Stomach (tissue), 19 donors: ENCODE measurements at places on chromosomes 7 and 10. TPM values are rescaled to one million over a fixed set of nuclear protein-coding genes. Genes with fewer than 3 reads are reported as not detected.

- H3K36me3 ChIP-seq, result no peaks in the 10 kb centered on the region
- H3K4me1 ChIP-seq, result no peaks in the 10 kb centered on the region
- H3K27ac ChIP-seq, result no peak overlapping the region
- no peak overlapping the region for H3K4me3 ChIP-seq
- no peak for DNase-seq
- peaks cover under 1% of the 10 kb centered on the region for H3K27me3 ChIP-seq
Measured at GRCh38 chr7:25594728-25595127, 366.4 kb upstream of the NPVF start.

GRCh38 chr7:156522801-156523200 lies 117.8 kb upstream of the RNF32 start:
- no peak for DNase-seq
- H3K4me1 ChIP-seq, result no peaks in the 10 kb centered on the region
- H3K36me3 ChIP-seq, result no peaks in the 10 kb centered on the region
- H3K27me3 ChIP-seq, result no peaks in the 10 kb centered on the region

DNA sequence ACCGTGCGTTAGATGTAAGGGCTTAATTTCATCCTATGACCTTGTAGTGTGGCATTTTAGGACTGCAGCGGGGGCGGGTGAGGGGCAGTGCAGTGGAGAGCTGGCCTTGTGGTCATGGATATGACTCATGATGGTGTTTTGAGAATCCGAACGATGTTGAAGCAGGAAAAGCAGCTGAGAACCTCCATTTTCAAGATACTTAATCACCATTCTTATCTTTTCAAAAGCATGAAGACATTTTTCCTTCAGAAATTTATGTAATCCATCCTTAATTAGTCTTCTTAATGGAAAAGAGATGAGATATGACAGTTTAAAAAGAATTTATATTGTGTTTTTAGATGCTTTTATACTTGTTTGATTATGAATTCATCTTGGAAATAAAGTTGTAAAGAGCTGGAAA lies 9.6 kb downstream of the ATP5F1C start:
- DNase-seq, result no peak
- H3K27me3 ChIP-seq, result no peaks in the 10 kb centered on the region

- H3K27me3 ChIP-seq, result no peaks in the 10 kb centered on the region
- no peak overlapping the region for H3K27ac ChIP-seq
- DNase-seq, result no peak
- no peak overlapping the region for H3K4me3 ChIP-seq
- H3K36me3 ChIP-seq, result no peaks in the 10 kb centered on the region
Measured at GRCh38 chr7:86951895-86952294, 107.6 kb downstream of the ELAPOR2 start.

DNA sequence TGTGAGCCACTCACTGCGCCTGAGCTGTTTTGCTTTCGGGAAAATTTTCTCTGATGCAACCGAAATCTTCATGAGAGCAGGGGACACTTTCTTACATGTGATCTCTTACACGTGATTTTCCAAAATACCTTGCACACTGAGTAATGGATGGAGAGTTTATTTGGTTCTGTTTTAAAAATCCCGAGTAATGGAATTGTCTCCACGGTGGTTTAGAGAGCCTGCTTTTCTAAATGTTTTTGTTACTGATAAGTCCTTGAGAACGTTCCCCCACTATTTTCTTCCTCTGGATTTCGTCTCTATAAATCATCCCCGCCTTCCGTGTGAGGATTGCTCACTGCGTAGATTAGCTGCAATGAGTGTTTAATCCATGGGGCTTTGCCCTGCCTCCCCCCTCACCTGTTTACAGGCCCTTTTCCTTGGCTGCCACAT lies 25.7 kb downstream of the CAMK1D start:
- no peaks in the 10 kb centered on the region for H3K36me3 ChIP-seq
- H3K27ac ChIP-seq, result peak overlapping the region; percentile 41
- H3K4me3 ChIP-seq, result no peak overlapping the region
- H3K4me1 ChIP-seq, result peaks cover 18% of the 10 kb centered on the region

DNA sequence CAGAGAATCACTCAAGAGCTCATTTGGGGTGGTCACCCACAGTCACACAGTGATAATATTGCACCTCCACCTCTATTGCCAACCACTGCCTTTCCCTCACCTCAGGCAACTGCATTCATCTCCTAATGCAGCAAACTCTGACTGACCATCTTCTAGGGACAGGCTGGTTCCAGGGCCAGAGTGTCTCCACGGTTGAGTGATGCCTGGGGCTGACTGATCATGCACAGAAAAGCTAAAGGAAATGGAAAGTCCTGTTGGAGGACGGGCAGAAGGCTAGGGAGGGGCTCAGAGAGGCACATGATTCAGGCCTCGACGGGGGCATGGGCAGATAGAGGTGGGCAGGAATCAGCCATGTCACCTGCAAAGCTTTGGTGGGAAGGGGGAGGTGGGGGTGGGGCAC lies 127.1 kb upstream of the TNS3 start:
- no peaks in the 10 kb centered on the region for H3K36me3 ChIP-seq
- H3K27ac ChIP-seq, result no peak overlapping the region
- H3K27me3 ChIP-seq, result no peaks in the 10 kb centered on the region
- H3K4me3 ChIP-seq, result no peak overlapping the region
- DNase-seq, result no peak

- DNase-seq, result no peak
- H3K27me3 ChIP-seq, result no peaks in the 10 kb centered on the region
- H3K4me1 ChIP-seq, result no peaks in the 10 kb centered on the region
- no peak overlapping the region for H3K4me3 ChIP-seq
- H3K36me3 ChIP-seq, result no peaks in the 10 kb centered on the region
Measured at GRCh38 chr7:26759108-26759507, 105.3 kb downstream of the SKAP2 start.

DNA sequence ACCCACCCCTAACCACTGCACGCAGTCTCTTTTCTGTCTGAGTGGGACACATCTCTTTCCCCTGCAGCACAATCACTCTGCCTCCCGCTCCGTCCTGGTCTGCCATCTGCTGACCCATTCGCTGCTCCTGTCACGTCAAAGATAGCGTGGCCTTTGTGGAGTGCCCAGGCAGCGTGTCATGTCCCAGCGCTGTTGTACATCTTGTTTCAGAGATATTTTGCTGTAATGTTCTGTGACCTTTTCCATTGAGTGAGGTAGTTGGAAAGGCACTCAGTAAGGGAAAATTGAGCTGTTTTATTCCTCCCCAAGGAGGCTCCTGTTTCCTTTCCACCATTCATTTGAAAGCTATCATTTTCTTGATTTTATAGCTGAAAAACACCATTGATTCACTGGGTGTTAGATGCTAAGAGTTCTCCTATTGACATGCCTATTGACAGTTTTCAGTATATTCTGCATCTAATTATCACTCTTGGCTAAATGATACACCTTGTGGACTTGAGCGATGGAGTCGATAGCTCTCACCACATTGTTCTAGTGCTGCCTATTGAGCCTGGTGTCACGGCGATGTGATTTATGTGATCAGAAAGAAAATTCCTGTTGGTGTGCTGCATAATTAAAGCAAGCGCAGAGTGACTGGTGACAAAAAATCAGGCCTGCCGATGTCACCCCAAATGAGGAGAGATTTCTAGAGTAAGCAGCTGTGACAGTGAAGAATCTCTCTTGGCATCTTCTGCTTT lies 372.6 kb downstream of the LRMDA start:
- H3K27me3 ChIP-seq, result no peaks in the 10 kb centered on the region
- DNase-seq, result no peak
- H3K36me3 ChIP-seq, result no peaks in the 10 kb centered on the region

DNA sequence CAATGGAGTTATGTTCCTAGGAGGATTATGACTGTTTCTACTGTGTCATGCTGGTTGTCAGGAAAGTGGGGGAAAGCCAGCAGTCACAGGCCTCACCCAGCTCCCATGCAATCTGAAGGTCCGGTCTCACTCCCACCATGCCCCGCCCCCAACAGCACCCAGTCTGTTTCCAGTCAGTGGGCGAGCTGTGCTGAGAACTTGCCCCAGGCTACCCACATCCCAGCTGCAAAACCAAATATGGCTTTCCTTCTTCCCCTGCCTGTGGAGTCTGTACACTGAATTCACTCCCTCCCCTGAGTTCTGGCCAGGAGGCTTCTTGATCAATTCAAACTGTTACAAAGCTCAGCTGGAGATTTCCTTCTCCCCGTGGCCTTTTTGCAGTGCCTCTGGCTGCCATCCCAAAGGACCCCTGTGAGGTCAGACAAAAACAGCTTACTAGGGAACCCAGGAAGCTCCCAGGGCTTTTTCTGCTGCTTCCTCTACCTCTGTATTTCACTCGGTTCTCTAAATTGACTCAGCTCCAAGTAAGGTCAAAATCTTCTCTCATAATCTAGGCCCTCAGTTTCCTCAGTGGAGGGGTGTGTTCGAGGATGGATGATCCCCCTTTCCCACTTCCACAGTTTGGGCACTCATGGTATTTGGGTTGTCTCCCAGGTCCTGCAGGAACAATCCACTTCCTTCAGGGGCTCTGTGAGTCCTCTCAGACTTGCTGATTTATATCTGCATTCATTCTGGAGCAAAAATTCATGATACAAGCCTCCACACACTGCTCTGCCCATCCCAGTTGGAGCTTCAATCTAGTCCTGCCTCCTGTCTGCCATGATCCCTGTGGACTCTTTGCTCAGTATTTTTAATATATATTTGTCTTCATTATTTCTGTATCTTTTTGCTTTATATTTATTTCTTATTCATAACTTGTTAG lies 205.5 kb downstream of the SEMA3D start:
- no peak for DNase-seq
- H3K4me3 ChIP-seq, result no peak overlapping the region
- H3K36me3 ChIP-seq, result no peaks in the 10 kb centered on the region
- no peak overlapping the region for H3K27ac ChIP-seq
- no peaks in the 10 kb centered on the region for H3K4me1 ChIP-seq
- H3K27me3 ChIP-seq, result no peaks in the 10 kb centered on the region

GRCh38 chr10:117830787-117831212 lies 215.9 kb downstream of the RAB11FIP2 start:
- H3K27me3 ChIP-seq, result no peaks in the 10 kb centered on the region
- H3K4me1 ChIP-seq, result no peaks in the 10 kb centered on the region
- DNase-seq, result peak; percentile 35
- H3K27ac ChIP-seq, result no peak overlapping the region

DNA sequence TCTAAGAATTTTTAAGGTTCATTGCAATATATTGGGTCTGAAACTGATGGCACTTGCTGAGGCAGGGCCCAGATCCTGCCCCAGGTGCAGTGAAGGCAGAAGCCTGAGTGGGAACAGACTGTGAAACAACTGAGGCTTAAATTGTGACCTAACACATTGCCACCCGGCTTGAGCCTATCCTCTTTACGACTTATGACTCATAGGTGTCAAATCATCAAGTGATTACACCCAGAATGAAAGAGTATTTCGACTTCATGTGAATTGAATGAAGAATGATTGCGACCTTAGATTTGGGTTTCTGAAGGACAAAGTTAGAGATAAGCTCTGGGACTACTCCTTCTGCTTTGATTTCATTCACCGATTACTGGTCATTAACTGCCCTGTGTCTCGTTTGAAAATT lies 200.9 kb downstream of the CREB5 start:
- DNase-seq, result no peak
- no peak overlapping the region for H3K4me3 ChIP-seq
- no peaks in the 10 kb centered on the region for H3K27me3 ChIP-seq
- no peak overlapping the region for H3K27ac ChIP-seq

DNA sequence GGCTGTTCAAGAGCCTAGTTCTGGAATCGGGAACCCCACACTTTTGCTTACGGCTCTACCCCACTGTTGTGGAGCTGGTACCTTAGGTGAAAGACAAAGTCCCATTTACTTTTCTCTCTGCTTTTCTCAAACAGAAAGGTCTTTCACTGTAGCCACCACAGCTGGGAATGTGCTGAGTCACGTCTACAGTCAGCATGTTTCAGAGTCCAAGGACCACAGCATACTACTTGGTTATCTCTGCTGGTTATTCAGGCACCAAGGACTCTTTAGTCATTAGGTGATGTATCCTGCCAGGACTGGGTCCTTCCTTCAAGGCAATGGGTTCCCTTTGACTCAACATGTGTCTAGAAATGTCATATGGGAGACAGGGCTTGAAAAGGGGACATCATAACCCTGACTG lies 266.8 kb upstream of the STEAP1 start:
- no peaks in the 10 kb centered on the region for H3K27me3 ChIP-seq
- no peaks in the 10 kb centered on the region for H3K4me1 ChIP-seq
- H3K27ac ChIP-seq, result no peak overlapping the region

- no peaks in the 10 kb centered on the region for H3K36me3 ChIP-seq
- H3K27ac ChIP-seq, result no peak overlapping the region
- H3K4me3 ChIP-seq, result no peak overlapping the region
- DNase-seq, result no peak
- no peaks in the 10 kb centered on the region for H3K4me1 ChIP-seq
Measured at GRCh38 chr7:13276977-13277376, 589.5 kb downstream of the ARL4A start.

- no peaks in the 10 kb centered on the region for H3K36me3 ChIP-seq
- no peaks in the 10 kb centered on the region for H3K4me1 ChIP-seq
- no peaks in the 10 kb centered on the region for H3K27me3 ChIP-seq
- no peak overlapping the region for H3K27ac ChIP-seq
Measured at GRCh38 chr7:50199824-50200223, 104.7 kb upstream of the IKZF1 start.

DNA sequence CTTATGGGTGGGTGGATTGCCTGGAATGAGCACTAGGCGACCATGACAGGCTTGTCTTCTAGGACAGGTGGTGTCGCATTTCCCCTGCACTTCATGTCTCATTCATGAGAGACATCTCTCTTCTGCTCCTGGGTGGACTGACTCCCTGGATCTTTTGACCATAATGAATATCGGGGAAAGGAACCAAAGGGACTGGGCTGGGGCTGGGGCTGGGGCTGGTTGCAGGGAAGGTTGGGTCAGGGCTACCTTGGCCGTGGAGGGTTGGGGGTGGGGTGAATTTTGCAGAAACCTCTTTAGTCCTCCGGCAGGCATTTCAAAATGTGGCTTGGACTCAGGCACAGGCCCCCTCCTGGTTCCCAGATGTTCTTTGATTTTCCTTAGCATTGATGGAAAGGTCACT lies 319.2 kb downstream of the ZNF716 start:
- H3K27me3 ChIP-seq, result no peaks in the 10 kb centered on the region
- H3K4me1 ChIP-seq, result no peaks in the 10 kb centered on the region
- H3K27ac ChIP-seq, result no peak overlapping the region

- H3K4me1 ChIP-seq, result no peaks in the 10 kb centered on the region
- H3K36me3 ChIP-seq, result no peaks in the 10 kb centered on the region
- H3K4me3 ChIP-seq, result no peak overlapping the region
- no peak for DNase-seq
Measured at GRCh38 chr10:11344550-11344949, 266.9 kb downstream of the USP6NL start.

DNA sequence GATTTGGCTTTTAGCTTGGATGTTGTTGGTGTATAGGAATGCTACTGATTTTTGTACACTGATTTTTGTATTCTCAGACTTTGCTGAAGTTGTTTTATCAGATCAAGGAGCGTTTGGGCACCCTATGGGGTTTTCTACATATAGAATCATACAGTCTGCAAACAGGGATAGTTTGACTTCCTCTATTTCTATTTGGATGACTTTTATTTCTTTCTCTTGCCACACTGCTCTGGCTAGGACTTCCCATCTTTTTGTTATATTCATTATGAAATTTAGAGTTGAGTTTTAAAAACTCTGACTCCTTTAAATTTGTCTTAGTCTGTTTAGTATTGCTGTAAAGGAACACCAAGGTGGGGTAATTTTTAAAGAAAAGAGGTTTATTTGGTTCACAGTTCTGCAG lies 4.7 kb downstream of the ZNF786 start:
- no peaks in the 10 kb centered on the region for H3K27me3 ChIP-seq
- H3K4me1 ChIP-seq, result peaks cover 6% of the 10 kb centered on the region

SMO gene
- total RNA-seq, result 4.5 TPM

RBM20 gene
- 0.29 TPM for total RNA-seq

CAMK2B gene
- 4.6 TPM for total RNA-seq

HABP2 gene
- total RNA-seq, result 2.0 TPM

ZNF804B gene
- 0.37 TPM for total RNA-seq
